Activated T-cell treated with anti-CD3 and anti-CD28 coated beads for 4 hours (primary cell): ENCODE measurements at places on chromosomes 11 and 22.

DNA sequence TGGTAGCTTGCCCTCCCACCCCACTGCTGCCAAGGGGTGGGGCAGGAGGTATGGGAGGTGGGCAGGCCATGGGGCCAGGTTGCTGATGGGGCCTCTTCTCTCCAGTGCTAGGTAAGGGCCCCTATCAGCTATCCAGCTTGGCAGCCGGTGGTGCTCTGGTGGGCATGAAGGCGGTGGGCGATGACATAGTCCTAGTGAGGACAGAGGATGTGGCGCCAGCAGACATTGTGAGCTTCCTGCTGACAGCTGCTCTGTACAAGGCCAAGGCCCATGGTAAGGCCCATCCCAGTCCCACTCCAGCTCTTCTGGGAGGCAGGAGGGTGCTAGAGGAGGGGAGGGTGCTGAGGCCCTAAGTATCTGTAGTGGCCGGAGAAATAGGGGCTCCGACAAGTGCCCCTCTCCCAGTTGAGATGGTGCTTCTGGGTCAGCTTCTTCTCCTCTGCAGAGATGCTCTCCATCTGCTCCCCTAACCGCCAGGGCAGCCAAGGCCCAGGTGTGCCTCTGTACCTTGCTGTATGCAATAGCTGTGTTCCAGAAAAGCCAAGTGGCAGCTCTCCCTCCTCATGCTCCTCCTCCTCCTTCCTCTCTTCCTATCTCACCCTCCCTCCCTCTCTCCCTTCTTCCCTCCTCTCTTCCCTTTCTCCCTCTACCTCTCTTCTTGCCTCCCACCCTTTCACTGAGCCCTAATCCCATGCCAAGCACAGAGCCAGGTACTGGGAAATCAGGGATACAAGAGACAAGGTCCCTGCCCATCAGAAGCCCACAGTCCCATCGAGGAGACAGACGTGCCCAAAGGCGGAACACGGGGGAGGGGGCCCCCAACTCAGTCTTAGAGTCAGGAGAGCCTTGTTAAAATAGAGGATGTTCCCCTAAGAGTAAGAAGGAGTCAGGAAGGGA, 55.3 kb downstream of the OTOG start:
- no peak for DNase-seq

DNA sequence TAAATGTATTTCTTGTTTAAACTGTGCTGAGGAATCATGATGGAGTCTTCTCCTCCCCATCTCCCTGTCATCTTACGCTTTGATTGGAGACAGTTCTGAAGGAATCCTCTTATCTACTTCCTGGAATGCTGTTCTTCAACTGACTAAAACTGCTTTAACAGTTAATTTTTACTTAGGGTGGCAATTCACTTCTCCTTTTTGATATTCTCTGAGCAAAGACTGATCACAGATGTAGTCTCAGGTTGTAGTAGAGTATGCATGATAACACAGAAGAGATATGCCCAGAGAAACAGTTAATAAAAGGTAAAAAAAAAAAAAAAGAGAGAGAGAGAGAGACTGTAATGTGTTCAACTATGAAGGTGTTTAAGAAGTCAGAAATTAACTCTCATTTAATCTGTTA, 1.4 kb upstream of the CASP5 start:
- DNase-seq, result no peak

DNA sequence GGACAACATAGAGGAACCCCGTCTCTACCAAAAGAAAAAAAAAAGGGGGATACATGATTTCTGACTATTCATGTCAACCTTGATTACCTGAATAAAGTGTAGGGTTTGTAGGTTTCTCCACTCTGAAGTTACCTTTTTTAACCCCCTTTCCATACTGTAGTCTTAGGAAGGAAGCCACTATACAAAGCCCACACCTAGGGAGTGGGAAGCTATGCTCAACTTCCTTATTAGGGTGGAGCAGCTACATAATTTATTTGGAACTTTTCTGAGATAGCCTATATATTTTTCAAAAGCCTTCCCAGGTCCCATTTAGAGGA, 582 bp upstream of the ATP6V1E1 start:
- no peak for DNase-seq

- DNase-seq, result no peak
These were observed 43.6 kb downstream of the ARHGAP32 start for GRCh38 chr11:129148487-129148886.

- no peak for DNase-seq
These were observed 887.1 kb downstream of the DLG2 start for GRCh38 chr11:84740050-84740449.

DNA sequence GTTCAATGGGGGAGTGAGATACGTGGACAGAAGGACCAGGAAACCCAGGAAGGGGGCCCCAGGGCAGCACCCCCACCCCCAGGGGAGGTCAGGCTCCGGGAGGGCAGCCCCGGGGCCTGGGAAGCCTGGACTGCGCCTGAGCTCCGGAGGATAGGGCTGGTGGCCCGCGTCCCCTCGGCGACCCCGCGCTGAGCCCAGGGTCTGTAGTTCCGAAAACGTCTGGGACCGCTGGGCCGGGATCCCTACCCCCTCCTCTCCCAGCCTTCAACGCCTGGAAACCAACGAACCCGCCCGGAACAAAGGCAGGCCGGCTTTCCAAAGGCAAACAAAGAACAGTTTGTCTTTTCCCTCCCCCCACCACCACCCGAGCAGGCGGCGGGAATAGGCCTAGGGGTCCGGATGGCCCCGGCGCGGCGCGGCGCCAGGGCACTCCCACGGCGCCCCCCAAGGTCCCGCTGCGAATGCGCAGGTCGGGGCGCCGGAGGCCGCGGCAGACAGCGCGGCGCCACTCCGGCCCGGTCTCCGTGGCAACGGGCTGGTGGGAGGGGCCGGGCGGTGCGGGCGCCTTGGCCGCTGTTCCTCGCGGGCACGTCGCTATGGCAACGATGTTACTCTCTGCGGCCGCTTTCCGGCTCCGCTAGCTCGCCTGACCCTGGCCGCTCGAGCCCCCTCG, 58.5 kb downstream of the IGLL1 start:
- DNase-seq, result peak; percentile 23

- DNase-seq, result no peak
These were observed 51.1 kb downstream of the CLMP start for GRCh38 chr11:123143921-123144320.
